ENCODE measurements at places on chromosomes 3 and 15.

DNA sequence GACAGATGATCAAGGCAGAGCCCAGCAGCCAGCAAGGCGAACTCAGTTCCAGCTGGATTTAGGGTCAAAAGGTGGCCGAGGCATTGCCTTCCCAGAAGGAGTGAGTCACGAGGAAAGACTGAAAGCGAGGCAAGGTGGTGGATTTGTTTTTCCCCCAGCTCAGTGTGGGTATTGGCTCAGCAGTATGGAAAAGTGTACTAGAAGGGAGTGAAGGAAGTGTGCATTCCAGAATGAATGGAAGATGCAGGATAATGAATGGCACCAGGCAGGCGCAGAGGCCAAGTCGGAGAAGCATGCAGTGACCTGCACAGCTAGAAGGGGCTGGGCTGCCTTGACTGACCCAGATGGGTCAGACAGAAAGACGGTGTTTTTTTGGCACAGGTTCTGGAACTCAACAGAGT lies 46.3 kb downstream of the FOXP1 start:
- DNase-seq, result peak; percentile 99

GRCh38 chr3:16309558-16309957 lies 44.5 kb downstream of the OXNAD1 start:
- DNase-seq, result peak; percentile 49

- DNase-seq, result no peak
These were observed 14.7 kb downstream of the STAB1 start for GRCh38 chr3:52509753-52510328.

DNA sequence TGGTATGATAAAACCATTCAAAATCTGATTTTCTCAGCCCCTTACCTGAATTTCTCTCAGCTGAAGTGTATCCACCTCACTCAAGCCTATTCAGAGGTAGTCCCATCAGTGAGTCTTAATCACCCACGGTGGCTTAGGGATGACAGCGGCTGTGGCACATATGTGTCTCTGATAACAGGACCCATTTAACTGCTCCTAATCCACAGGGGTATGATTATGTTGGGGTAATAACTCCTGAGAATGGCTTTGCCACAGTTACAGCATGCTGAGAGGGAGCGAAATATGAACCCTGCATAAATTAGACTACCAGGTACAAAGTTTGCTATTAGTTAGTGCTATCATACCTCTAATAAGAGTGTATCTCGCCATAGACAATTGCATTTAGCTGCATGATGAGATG lies 10.6 kb downstream of the CLRN1 start:
- DNase-seq, result no peak

- DNase-seq, result peak; percentile 88
These were observed 118.6 kb downstream of the PGPEP1L start for GRCh38 chr15:98888820-98889479.

DNA sequence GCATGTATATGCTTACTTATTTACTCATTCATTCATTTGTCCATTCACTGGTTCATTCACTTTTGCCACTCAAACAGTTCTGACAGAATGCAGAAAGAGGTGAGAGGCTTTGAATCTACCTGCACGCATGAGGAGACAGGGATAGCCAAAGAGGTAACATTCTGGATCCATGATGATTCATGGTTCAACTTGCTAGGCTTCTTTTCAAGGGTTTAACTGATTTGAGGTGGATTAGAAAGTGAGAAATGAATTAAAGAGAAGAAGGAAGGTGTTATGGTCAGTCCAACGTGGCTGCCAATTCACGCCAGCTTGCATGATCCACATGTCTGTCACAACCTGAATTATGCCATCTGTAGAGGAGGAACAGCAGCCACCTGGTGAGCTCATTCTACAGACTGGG lies 260.6 kb downstream of the ARRDC4 start:
- no peak for DNase-seq
